ENCODE measurements at places on chromosomes 1 and 21.

- no peak for DNase-seq
Measured at GRCh38 chr1:5551274-5551975, 440.8 kb downstream of the NPHP4 start.

- peak; percentile 47 for DNase-seq
Measured at GRCh38 chr1:38064197-38064903, 17.8 kb upstream of the POU3F1 start.

GRCh38 chr21:39196838-39197237 is 13.6 kb upstream of the PSMG1 start:
- no peak for DNase-seq

GRCh38 chr1:47409311-47410067 is 6.6 kb upstream of the FOXE3 start:
- DNase-seq: peak; percentile 58
